ENCODE measurements at places on chromosomes 7 and 10. TPM values are rescaled to one million over a fixed set of nuclear protein-coding genes. Genes with fewer than 3 reads are reported as not detected.

GRCh38 chr7:80950550-80950967 is 31.7 kb upstream of the SEMA3C start:
- no peaks in the 10 kb centered on the region for H3K36me3 ChIP-seq
- no peak for DNase-seq
- H3K27me3 ChIP-seq = no peaks in the 10 kb centered on the region

GRCh38 chr10:323651-324293 is 188.5 kb downstream of the ZMYND11 start:
- peak; percentile 70 for DNase-seq
- peaks cover 7% of the 10 kb centered on the region for H3K36me3 ChIP-seq
- peaks cover 3% of the 10 kb centered on the region for H3K4me1 ChIP-seq
- no peaks in the 10 kb centered on the region for H3K27me3 ChIP-seq
- peak overlapping the region; percentile 1 for H3K27ac ChIP-seq

GRCh38 chr10:98074315-98074911 is 44.0 kb upstream of the CRTAC1 start:
- no peaks in the 10 kb centered on the region for H3K36me3 ChIP-seq
- H3K4me1 ChIP-seq = no peaks in the 10 kb centered on the region
- DNase-seq = no peak
- no peak overlapping the region for H3K27ac ChIP-seq

GRCh38 chr7:50745336-50745735 is 37.4 kb downstream of the GRB10 start:
- no peak overlapping the region for H3K4me3 ChIP-seq
- DNase-seq = no peak
- no peaks in the 10 kb centered on the region for H3K27me3 ChIP-seq
- H3K4me1 ChIP-seq = no peaks in the 10 kb centered on the region

CYP2C19 gene
- total RNA-seq = not detected

BMPER gene
- 7.7 TPM for total RNA-seq

Measured in left lung (tissue), 14 donors.